ENCODE measurements at places on chromosomes 1 and 21.
A peak's percentile ranks its signal among the peaks of the same experiment; 100 is the strongest.

DNA sequence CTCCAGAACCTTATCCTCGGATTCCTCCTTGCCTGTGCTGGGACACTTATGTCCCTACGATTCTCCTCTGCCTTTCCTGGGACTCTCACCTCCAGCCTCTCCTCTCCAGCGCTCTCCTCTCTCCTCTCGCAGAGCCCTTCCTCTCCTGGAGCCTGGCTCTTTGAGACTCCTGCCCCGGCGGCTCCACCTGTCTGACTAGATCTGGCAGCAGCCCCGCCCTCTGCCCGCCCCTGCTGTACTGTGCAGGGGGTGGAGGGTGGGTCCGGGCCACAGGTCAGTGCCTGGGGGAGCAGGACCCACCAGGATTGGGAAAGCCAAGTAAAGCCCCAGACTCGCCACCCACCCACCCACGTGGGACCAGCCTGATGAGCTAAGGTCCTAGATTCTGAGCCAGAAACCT lies 1.6 kb downstream of the ELOVL1 start:
- DNase-seq, result no peak

- DNase-seq, result no peak
Measured at GRCh38 chr1:182185842-182186756, 124.6 kb upstream of the ZNF648 start.

DNA sequence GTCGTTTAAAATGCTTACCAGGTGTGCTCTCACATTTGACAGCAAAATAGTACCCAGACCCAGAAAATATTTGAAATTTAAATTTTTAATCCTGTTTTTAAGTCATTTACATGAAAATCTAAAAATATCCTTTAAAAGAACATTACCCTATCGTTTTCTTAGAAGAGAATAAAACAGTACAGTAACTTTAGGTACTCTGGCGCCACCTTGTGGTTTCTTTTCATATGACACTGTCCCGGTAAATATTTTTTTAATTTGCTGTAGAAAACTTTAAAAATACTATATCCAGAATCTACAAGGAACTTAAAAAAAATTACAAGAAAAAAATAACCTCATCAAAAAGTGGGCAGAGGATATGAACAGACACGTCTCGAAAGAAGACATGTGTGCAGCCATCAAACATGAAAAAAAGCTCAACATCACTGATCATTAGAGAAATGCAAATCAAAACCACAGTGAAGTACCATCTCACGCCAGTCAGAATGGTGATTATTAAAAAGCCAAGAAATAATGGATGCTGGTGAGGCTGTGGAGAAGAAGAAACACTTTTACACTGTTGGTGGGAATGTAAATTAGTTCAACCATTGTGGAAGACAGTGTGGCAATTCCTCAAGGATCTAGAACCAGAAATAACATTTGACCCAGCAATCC lies 129.2 kb downstream of the RGS21 start:
- DNase-seq, result no peak

- DNase-seq, result no peak
Measured at GRCh38 chr1:182395906-182396305, 4.3 kb upstream of the GLUL start.

DNA sequence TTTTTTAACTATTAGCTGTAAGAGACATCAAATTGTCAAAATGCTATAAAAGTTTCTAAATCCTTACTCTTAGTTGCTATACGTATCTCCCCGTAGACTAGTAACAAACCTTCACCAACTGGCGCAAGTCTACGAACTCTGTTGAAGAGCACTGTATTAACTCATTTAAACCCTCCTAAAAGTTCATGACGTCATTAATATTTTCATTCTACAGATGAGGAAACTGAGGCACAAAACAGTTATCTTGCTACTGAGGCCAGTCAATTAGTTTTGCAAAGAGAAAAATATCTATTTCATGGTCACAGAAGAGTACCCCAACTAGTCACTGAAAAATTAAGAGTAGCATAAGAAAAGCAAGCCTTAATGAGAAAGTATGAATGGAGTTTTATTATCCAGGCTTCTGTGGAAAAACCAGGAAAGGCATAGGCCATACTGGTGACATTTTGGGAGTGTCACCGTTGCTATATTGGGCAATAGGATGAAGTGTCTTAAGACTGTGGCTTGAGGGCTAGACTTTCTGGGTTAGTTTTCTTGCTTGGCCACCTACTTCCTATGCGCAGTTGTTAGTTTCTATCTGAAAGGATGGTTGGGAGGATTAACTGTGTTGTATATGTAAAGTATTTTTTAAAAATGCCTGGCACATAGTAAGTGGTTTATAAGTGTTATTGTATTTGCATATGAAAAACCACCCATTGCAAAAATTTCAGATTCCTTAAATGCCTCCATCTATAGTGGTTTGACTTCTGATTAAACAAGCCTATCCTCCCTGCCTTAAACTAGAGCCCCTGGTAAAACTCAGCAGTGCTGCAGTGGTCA lies 52.4 kb upstream of the SYT14 start:
- no peak for DNase-seq

DNA sequence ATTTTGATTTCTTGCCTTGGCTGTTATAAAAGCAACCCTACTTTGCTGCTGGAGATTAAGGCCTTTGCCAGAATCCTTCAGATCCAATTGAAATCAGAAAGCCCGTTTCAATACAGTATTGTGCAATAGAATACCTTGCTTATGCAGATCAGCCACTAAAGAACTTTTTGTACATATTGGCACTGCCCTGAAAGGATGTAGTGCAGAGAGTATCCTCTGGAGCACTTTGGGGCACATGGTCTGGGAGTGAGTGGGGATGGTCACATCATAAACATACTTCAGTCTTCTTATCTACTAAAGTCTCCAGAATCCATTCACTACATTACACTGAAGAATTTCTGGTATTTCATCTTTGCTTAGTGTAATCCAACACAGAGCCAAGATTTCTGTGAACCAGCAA lies 189.0 kb downstream of the CENPF start:
- DNase-seq, result no peak

GRCh38 chr1:193157360-193157759 lies 29.1 kb downstream of the B3GALT2 start:
- DNase-seq, result no peak

- no peak for DNase-seq
Measured at GRCh38 chr1:48200166-48200900, 22.2 kb upstream of the SLC5A9 start.

- DNase-seq, result no peak
Measured at GRCh38 chr1:243725075-243725474, 125.0 kb downstream of the AKT3 start.

DNA sequence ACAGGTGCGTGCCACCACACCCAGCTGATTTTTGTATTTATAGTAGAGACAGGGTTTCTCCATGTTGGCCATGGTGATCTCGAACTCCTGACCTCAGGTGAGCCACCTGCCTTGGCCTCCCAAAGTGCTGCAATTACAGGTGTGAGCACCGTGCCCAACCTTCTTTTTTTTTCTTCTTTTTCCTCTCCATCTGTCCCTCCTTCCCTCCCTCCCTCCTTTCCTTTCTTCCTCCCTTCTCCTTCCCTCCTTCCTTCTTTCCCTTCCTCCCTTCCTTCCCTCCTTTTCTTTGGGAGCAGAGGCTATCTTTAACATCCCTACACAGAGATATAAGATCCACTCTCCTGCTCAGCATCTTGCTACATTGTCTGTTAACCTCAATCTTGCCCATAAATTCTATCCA lies 24.4 kb upstream of the FAM89A start:
- no peak for DNase-seq

GRCh38 chr1:115159958-115160357 lies 70.7 kb upstream of the TSPAN2 start:
- no peak for DNase-seq

GRCh38 chr1:1926886-1927660 lies 8.0 kb upstream of the TMEM52 start:
- DNase-seq, result no peak

DNA sequence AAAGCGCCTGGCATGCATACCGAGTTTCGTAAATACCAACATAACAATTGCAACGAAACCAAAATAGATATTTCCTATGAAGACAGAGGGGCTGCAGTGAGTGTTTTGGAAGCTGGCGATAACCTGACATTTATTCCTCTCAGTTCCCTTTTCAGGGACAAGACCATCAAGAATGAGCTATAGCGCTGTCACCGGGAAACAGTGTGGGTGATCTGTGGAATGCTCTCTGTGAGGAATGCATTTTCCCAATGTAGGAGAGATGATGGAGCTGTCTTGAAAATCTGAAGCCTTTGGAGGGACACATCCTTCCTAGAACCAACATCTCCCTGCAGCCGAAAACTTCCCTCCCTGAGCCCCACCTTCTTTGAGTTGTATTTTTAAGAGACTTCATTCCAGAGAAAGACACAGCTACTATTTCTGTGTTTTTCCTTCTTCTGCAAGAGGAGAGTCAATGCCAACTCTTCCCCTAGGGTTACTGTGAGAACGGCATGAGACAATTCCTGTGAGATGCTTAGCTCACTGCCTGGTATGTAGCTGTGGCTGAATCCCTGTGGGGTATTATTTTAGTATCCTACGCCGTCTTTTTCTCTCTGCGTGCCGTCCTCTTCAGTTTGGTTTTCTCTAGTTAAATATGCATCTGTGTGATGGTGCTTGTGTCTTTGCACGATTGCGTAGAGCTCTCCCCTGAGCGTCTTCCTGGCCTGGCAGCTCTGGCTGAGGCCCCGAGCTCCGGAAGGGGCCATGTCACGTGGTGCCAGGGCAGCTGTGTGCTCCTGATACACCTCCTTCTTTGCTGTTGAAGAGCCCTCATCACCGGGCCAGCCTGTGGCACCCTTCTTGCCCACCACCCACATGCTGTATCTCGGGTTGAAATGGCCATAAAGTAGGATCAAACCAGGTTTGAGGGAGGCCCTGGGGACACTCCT lies 45.2 kb downstream of the AJAP1 start:
- no peak for DNase-seq

- no peak for DNase-seq
Measured at GRCh38 chr1:198125995-198126735, 30.6 kb upstream of the NEK7 start.

DNA sequence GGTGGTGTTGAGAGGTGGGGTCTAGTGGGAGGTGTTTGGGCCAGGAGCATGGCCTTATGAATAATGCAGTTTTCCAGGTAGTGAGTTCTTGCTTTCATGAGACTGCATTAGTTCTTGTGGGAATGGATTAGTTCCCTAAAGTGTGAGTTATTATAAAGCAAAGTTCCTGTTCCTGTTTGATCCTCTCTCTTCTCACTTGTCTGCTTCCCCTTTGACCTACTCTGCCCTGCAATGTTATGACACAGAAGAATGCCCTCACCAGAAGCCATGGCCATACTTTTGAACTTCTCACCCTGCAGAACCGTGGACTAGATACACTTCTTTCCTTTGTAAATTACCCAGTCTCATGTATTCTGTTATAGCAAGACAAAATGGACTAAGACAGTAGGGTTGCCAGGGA lies 53.6 kb downstream of the MAP3K7CL start:
- DNase-seq, result peak; percentile 45

- no peak for DNase-seq
Measured at GRCh38 chr21:34630536-34631143, 15.7 kb upstream of the RCAN1 start.

DNA sequence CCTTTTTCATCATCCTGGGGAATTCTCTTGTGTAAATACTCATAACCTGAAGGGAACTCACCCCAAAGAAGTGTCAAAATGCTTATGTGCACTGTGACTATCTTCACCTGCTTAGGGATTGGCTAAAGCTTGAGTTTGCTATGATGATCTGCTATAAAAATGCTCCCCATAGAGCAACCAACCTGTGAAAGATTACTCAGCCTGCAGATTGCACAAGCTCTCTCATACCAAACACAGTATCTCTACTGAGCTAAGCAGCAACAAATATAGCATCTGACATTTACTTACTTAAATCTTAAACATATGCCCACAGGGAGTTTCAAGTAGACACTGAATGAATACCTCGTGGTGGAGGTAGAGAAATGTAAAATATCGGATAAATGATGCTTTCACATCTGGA lies 725.8 kb downstream of the MRPL39 start:
- no peak for DNase-seq

DNA sequence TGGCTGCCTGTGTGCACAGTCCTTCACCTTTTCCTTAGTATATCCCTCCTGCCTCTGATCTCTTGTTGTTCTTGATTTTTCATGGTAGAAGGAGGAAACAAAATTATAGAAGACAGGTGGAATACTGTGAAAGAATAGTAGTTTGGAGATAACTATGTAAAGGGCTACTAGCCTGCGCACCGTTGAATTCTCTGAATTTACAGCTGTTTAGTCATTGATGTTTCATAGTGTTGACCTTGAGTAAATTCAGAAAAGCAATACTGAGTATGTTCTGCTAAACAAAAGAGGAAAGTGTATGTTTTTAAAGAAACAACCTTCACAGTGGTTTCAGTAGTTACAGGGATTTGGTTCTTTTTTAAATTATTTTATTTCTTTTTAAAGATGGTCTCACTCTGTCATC lies 18.1 kb downstream of the CAMTA1 start:
- no peak for DNase-seq

GRCh38 chr1:163661391-163661790 lies 339.6 kb downstream of the NUF2 start:
- DNase-seq, result no peak

DNA sequence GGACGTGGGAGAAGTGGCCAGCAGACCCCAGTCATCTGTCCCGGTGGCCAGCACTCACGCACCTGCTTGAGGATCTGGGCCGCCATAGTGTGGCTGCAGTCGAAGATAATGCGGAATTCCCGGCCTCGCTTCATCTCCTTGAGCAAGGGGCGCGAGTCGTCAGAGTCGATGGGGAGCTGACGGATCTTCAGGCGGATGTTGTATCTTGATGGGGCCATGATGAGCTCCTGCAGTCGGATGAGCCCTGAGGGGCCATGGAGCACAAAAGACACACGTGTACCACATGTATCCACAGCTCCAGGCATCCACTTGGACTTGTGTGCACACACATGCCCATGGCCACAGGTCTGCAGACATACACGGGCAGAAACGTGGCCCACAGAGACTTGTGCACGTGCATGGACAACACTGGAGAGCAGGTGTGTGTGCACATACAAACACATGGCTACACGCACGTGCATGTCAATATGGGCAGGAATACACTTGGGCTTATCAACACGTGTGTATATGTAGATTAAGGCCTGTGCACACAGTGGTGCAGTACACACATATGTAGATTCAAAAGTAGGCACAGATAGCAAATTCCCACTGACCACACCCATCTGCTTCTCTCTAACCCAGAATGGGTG lies 162.1 kb downstream of the GRIK3 start:
- no peak for DNase-seq

DNA sequence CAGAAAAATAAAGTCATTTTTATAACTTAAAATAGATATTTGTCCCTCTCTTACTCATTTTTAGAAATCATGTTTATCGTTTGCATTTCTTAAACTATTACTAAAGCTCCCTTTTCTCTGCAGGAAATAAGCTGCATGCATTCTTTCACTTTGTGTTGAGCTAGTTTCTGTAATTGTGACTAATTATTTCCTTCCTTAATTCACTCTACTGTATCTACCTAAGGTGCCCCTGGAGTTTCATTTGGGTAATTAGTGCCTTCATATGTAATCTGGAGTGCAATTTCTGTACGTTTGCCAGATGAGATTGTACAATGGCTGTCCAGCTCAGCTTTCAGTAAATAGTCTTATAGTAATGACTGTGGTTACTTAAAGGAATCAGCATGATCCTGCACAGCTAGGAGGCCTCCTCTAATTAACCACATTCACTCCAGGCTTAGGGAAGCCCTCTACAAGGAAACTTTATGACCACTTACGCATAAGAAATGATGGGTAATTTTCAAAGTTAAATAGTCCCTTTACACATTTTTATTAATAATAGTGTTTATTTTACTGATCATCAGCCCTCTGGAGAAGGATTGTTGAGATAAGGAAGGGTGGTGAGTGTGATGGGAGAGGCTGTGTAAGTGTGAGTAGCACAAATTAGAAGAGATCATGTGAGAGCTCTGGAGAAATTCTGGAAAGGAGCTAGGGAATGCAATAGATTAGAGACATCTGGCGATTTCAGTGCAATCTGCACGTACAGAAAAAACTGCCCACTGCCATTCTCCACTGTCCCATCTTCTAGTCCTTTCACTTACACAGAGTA lies 86.8 kb downstream of the LRRC8C start:
- DNase-seq, result no peak

Data from CD4-positive, alpha-beta T cell treated with Interleukin-15 for 1 hour (primary cell).